Activated CD4-positive, alpha-beta T cell treated with anti-CD3 and anti-CD28 coated beads, Interleukin-10, Interleukin-2, amounts not matched to agents 100 ng/mL and 50 ng/mL, durations not matched to agents 16 hours and 8 hours (primary cell): ENCODE measurements at places on chromosomes 5 and 9.
A peak's percentile ranks its signal among the peaks of the same experiment; 100 is the strongest.

DNA sequence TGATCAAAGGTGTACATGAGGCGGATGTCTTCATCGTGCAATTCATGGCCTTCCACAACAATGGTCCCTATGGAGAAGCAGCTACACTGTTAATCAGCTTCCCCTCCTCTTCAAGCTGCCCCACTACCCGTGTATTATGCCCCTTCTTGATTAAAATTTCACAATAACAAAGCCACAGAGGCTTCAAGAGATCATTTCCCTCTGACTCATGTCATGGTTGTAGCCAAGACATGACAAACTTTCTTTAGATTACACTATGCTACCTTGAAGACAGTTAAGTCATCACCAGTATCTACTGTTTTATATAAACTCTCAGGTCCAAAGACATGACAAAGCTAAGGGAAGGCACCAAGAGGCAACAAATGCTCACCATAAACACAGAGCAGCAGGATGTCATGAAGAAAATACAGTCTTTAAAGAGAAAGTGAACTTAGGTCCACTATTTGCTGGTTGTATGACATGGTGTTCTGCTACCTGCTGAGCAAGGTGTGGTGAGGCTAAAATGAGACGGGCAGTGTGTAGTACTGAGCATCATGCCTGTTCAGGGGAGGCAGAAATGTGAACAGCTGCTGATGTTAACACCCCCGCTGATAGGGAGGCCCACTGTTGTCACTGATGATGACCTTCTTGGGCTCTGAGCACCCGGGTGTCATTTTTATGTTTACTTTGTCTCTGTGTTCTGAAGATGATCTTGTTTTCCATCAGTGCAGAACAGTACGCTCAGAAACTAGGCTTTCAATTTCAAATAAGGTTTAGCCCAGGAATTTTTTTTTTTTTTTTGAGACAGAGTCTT lies 48.3 kb downstream of the IARS1 start:
- no peak for DNase-seq

- peak; percentile 33 for DNase-seq
Observed at GRCh38 chr5:177444106-177445051, 2.2 kb upstream of the PRR7 start.

DNA sequence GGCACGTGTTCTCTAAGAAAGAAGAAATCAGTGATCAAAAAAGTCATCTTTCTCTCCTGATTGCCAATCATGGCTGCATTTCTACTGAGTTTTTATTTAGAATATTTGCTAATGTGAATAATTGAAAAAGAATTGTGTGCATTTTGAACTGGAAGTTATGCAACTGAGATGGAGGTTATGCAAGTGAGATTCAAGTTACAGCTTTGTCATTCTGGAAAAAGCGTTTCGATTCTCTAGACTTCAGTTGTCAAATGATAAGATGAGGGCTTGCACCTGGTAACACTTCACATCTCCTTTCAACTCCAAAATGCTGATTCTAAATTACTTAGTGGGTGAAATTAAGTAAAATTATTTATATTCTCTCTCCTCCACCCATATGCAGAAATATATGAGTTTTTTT lies 36.4 kb downstream of the C6 start:
- no peak for DNase-seq

GRCh38 chr9:133581513-133582343 lies 27.5 kb downstream of the FAM163B start:
- DNase-seq: no peak

GRCh38 chr5:178365501-178366440 lies 133.2 kb upstream of the PHYKPL start:
- DNase-seq: no peak

- no peak for DNase-seq
Observed at GRCh38 chr5:75847561-75848021, 130.4 kb upstream of the POC5 start.

- peak; percentile 46 for DNase-seq
Observed at GRCh38 chr9:105007143-105007542, 79.2 kb upstream of the ABCA1 start.

DNA sequence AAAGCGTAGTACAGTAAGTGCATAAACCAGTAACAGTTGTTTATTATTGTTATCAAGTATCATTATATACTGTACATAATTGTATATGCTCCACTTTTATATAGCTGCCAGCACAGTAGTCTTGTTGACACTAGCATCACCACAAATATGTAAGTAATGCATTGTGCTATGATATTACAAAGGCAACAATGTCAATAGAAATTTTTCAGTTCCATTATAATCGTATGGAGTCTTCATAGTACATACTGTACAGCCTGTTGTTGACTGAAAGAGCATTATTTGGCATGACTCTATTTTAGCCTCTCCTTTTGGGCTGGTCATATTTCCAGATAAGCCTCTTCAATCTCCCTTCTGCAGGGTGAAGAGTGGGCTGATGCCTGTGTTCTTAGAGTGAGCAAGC lies 40.4 kb downstream of the CFAP95 start:
- no peak for DNase-seq

DNA sequence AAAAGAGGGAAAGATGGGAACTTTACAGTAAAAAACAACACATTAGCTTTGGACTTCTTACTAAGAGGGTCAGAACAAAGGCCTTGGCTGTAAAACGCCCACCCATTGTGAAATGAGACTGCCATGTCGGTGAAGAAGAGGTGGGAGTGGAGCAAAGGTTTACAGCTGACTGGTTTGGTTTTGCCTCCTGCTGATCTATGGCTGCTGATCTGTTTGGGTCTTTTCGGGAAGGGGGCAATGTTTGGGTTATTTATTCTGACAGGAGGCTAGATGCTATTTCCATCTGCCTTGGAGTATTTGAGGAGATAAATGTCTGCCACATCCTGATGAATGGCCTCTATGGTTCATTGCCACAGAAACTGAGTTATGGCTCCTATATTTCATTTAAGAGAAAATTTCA lies 408.7 kb downstream of the TLE4 start:
- no peak for DNase-seq

- no peak for DNase-seq
Observed at GRCh38 chr9:133035669-133036068, 4.9 kb downstream of the GTF3C5 start.

- no peak for DNase-seq
Observed at GRCh38 chr5:89399548-89399947, 516.6 kb upstream of the MEF2C start.

DNA sequence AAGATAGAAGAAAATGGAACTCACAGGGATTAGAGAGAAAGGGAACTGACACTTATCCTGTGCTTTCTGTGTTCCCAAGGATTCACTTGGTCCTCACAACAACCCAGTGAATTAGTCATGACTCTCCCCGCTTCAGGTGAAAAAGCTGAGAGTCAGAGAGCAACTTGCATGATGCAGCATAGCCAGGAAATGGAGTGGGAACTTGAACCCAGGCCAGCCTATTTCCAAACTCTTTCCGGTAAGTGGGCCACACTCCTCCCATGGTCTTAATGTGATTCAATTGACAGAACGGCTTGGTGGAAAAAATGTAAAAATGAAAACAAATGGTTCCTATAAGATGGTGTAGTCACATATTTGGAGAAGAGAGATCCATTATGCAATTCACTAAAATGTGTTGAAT lies 45.9 kb upstream of the CEMIP2 start:
- DNase-seq: no peak

GRCh38 chr9:3793971-3794383 lies 268.2 kb upstream of the RFX3 start:
- DNase-seq: no peak

- no peak for DNase-seq
Observed at GRCh38 chr5:40485021-40485998, 194.4 kb upstream of the PTGER4 start.

- DNase-seq: no peak
Observed at GRCh38 chr9:127053057-127053821, 69.2 kb downstream of the ANGPTL2 start.

DNA sequence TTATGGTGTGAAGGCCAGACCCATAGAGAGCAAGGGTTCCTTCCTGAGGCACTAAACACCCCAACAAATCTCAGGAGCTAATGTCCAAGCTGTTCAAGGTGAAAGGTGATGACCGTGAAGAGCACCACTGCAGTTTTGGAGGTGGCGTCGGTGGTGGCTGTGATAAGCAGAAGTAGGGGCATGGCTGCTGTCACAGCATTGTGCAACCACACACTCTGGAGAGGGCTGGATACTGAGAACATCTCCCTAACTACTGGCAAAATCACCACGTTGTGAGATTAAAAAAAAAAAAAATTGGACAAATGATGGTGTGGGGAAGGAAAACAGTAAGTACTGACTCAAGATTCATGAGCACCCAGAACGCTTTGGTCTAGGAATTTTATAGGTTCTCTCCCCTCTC lies 156.5 kb downstream of the PJA2 start:
- no peak for DNase-seq

DNA sequence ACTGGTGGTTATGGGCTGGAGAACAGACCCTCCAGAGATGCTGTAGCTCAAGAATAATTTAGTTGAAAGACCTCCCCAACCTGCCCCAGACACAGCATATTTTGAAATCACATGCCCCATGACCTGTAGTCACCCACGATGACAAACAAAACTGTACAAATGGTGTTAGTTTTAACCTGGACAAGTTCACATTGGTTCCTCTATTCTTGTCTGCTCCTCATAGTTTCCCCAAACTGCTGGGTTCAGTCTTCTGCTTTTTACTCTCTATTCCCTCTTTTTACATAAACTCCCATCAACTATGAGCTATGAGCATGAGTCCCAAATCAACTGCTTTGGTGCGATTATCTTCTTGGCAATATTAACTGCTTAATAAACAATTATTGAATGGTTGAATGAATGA lies 365.3 kb upstream of the CLINT1 start:
- no peak for DNase-seq

DNA sequence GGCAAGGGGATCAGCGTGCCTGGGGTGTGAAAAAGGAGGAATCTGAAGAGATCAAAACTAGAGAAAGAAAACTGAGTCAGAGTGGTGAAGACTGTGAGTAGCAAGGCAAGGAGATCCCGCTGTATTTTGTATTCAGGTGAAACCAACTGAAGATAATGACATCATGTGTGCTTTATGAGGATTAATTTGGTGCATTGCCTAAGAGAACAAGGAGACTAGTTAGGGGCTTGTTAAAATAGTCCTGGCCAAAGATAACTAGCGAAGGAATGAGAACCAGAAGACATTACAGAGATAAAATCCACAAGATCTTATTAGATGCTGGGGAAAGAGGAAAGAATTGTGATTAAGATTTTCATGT lies 16.9 kb upstream of the GPX3 start:
- DNase-seq: no peak

GRCh38 chr5:62934319-62934718 lies 355.7 kb downstream of the LRRC70 start:
- no peak for DNase-seq

DNA sequence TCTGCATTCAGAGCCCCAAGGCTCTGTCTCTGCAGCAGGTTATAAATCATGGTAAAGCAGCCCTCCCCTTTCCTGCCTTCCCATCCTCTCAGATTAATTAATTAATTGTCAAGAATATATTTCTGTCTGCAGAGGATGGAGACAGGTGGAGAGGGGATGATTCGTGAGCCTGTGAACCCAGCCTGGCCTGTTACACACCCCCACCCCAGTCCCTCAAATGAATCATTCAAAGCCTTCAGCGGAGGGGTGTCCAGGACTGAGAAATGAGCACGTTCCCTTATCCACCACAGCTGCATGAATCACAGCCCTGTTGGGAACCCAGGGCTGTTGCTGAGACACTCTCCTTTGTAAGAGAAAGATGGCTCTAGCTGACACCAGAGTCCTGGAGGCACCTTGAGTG lies 56.0 kb downstream of the NIPAL4 start:
- peak; percentile 28 for DNase-seq

DNA sequence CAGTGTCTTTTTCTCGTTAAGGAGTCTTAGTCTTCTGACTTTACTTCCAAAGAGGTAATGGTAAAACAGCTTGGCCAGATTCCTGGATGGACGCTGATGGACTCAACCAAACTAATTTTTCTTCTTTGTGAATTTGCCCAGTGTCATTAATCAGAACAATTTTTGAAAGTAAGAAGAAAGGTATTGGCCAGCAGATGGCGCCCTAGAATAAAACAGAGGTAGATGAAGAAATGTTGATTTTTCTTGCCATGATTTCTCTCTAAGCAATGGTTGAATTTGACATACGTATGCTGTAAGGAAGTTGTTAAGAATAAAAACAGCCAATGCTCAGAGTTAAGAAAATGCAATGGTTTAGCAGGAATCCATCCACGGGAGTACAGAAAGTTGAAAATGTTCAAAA lies 500.0 kb downstream of the DIRAS2 start:
- DNase-seq: peak; percentile 34

DNA sequence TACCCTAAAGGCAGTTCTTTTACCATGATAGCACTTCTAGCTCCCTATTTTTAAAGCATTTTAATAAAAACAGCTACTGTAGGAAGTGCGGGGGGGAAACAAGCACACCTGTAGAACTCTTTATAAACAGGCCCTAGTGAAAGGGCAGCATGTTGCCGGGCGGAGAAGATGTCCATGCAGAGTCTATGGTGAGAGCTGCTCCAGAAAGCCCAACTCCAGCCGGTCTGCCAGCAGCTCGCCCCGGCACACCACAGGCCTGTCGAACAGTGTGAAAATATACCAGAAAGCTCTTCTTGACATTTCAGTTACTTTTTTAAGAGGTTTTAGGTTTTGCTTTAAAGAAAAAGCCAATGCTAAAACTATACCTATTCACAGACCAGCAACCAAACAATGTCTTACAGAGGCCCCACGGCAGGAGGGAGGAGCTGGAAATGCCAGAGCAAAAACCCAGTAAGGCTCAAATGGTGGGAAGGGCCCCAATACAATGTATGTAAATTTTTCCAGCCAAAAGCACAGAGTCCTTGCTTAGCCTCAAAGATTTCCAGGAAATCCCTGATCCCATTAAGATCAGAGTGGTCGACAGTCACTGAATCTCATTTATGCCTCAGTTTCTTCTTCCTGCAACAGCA lies 121.2 kb downstream of the SAXO1 start:
- no peak for DNase-seq

- DNase-seq: no peak
Observed at GRCh38 chr5:14753947-14754346, 89.4 kb downstream of the OTULIN start.

DNA sequence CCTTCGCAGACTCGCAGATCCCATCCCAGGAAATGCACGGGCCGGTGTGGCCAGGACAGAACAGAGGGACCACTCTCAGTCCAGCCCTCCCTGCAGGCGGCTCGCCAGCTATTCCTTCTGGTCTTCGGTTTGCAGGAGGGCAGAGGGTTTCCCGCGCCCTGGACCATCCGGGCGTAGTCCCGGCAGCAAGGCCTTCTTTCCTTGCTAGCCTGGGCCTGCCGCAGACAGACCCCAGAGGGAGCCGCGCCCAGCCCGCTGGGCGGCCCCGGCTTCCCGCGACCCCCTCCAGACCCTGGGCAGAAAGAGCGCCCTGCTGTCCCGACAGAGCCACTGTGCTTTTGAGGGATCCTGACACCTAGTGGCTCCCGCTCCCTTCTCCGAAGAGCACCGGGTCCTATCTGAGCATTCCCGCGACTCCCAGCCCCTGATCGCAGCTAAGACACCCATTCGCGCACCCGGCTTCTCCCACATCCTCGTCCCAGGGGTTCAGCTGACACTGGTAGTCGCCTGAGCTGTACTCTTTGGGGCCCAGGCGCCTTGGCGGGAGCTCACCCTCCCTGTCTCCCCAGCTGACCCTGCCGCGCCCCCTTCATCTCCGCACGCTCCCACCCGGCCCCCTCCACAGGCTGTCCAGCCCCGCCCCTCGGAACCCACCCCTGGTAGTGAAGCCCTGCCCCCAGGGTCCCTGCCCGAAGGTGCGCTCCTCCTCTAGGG lies 1.1 kb downstream of the CFAP90 start:
- DNase-seq: no peak
